ENCODE measurements at places on chromosomes 11 and 22. TPM values are rescaled to one million over a fixed set of nuclear protein-coding genes. Genes with fewer than 3 reads are reported as not detected.

The GRM5 gene
- 163 TPM for total RNA-seq

The KRTAP5-8 gene
- total RNA-seq, result not detected

The SLC22A25 gene
- not detected for total RNA-seq

The OR56B1 gene
- not detected for total RNA-seq

The TRIM48 gene
- not detected for total RNA-seq

The PARVB gene
- total RNA-seq, result 7.2 TPM

The EWSR1 gene
- total RNA-seq, result 331 TPM
